ENCODE measurements at places on chromosomes 2 and 18.

GRCh38 chr2:168738062-168738461 lies 64.4 kb upstream of the NOSTRIN start:
- DNase-seq = no peak

- DNase-seq = no peak
These were observed 54.9 kb upstream of the SP3 start for GRCh38 chr2:174020026-174020425.

GRCh38 chr2:240453461-240454105 lies 18.1 kb downstream of the GPC1 start:
- no peak for DNase-seq

DNA sequence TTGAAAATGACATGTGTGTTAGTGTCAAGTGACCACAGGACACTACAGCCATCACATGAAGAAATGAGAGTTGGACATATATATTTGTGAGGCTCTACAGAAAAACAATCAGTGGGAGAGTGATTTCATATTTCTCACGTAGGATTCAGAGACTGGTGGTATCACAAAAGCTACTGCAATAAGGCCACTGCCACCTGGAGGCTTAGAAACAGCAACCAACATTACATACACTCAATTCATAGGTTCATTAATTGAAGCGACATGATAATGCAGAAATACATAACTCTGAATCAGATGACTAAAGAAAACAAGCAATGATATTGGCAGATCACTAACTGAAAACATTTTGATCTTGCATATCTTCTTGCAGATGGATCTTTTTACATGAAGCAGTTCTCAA lies 248.1 kb upstream of the KLHL14 start:
- DNase-seq = no peak

DNA sequence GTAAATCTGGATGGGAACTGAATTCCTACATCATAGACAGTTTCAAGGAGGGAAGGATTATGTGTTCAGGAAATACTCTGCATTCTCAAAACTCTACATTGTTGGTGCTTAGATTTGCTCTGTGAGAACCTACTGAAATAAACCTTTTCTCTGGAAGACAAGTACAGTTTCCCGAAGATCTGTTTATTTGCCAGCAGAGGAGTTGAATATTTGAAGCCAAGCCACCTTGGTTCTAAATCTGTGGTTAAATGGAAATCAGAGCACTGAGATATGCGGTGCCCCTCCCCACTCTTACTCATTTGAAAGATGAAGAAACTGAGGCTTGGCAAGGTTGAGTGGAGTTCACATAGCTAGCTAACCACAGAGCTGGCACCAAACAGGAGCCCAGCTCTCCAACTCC lies 146.3 kb upstream of the CTAGE1 start:
- DNase-seq = no peak

All from stimulated activated CD8-positive, alpha-beta memory T cell treated with anti-CD3 and anti-CD28 coated beads, Interleukin-7, amount 100 ng/mL, for 1 hour (primary cell).